ENCODE measurements at places on chromosomes 12 and 14.
A peak's percentile ranks its signal among the peaks of the same experiment; 100 is the strongest.

- no peak for DNase-seq
Measured at GRCh38 chr12:65208125-65208524, 38.7 kb downstream of the LEMD3 start.

DNA sequence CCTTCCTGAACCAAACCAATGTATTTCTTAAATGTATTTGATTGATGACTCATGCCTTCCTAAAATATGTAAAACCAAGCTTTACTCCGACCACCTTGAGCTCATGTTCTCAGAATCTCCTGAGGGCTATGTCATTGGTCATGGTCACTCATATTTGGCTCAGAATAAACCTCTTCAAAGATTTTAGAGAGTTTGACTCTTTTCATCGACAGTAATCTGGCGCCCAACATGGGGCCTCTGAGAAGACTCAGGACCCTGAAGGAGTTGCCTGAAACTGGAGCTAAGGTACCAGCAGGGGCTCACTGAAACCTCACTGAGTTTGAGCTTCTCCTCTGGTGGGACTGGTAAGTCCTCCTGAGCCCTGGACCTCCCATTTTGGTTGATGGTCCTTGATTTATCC, 17.2 kb upstream of the PSMC1 start:
- peak; percentile 15 for DNase-seq

GRCh38 chr14:87185961-87186560, 806.9 kb downstream of the GALC start:
- no peak for DNase-seq

GRCh38 chr14:50797250-50798047, 33.5 kb downstream of the NIN start:
- DNase-seq = no peak

- no peak for DNase-seq
Measured at GRCh38 chr12:47065546-47065945, 13.9 kb upstream of the PCED1B start.

GRCh38 chr12:53974084-53975063, at the start of gene HOTAIR:
TSS of gene HOTAIR (minus strand) at chr12:53974954.
- DNase-seq = no peak

- no peak for DNase-seq
Measured at GRCh38 chr12:92492291-92492690, 210.5 kb upstream of the PLEKHG7 start.

DNA sequence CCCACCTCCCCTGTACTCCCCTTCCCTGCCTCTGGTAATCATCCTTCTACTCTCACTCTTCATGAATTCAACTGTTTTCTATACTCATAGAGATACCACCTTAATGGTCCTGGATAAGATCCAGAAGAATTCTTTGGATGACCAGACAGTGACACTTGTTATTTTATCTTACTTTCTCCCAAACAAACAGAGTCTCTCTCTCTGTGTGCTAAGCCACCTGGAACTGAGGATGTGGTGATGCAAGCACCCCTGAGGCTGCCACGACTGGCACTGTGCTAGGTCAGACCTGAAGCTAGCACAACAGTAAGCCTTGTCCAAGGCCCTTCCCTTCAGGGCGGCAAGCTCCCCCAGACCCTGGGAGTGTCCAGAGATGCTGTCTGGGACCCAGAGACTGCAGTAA, 250.2 kb downstream of the C12orf50 start:
- peak; percentile 82 for DNase-seq

DNA sequence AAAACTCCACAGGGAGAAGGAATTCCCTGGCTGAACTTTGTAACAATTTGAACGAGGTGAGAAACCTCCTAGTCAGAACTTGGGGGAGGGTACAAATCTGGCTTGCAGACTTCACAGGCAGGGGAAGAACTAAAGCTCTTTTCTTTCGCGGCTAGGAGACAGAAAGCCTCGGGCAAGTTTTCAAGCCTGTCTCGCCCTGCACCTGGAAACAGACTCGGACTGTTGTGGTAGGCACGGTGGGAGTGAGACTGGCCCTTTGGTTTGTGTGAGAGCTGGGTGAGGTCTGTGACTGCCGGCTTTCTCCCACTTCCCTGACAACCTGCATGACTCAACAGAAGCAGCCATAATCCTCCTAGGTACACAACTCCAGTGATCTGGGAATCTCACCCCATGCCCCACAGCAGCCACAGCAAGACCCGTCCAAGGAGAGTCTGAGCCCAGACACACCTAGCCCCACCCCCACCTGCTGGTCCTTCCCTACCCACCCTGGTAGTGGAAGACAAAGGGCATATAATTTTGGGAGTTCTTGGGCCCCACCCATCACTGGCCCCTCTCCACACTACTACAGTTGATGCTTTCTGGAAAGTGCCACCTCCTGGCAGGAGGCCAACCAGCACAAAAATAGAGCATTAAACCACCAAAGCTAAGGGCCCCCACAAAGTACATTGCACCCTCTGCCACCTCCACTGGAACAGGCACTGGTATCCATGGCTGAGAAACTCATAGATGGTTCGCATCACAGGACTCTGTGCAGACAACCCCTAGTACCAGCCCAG, 102.7 kb upstream of the ST8SIA1 start:
- DNase-seq = peak; percentile 17

GRCh38 chr12:52238916-52239646, 6.0 kb downstream of the KRT7 start:
- no peak for DNase-seq

DNA sequence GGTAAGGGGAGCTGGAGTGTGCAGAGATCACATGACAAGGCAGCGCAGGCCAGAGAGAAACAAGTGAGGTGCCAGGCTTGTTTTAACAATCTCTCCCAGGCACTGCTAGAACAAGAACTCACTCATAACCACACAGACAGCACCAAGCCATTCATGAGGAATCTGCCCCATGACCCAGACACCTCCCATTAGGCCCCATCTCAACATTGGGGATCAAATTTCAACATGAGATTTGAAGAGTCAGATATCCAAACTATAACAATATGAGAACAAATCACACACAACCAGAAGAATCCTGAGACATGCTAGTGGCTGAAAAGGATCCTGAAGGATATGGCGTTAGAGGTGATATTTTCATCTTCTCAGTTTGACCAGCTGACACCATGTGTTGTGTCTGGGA, 21.9 kb downstream of the OR6J1 start:
- DNase-seq = peak; percentile 89

DNA sequence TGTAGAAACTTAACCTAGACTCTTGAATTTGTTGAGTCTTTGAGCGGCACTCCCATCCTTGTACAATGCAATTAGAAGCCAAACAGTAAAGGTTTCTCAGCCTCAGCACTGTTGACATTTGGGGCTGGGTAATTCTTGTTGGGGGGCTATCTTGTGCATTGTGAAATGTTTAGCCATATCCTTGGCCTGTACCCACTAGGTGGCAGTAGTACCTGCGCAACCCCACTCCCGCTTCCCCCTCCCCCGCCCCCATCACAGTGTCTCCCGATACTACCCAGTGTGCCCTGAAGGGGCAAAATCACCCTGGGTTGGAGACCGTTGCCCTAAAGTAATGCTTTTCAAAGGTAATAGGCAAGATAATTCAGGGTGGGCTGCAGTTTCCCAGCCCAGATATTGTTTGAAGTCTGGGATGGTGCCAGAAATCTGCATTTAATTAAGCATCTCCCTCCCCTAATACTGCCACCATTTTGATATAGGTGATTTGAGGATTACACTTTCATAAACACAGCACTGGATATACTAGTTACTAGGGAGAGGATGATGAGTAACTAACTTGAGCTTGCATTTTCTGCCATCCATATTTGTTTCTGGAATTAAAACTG, 1.8 kb downstream of the COX6A1 start:
- peak; percentile 69 for DNase-seq

DNA sequence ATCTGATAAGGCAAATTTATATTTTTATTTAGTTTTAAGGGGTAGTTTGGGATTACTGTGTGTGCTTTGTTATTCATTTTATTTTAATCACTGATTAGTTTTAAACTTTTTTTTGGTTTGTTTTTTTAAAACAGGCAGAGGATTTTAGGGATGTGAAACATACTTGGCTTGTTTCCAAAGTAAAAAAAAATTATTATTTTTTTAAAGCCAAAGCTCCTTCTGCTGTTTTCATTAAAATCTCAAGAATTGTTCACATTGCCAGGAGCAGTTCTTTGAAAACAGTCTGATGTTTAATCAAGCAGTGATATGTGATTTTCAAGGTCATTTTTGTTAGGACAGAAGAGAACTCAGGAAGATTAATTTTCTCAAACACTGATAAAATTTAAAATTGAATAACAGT, 11.2 kb downstream of the TTC8 start:
- peak; percentile 56 for DNase-seq

GRCh38 chr12:69108037-69108436, 131.3 kb upstream of the CPSF6 start:
- DNase-seq = peak; percentile 88

- DNase-seq = no peak
Measured at GRCh38 chr14:103734081-103734888, 18.7 kb downstream of the ZFYVE21 start.

DNA sequence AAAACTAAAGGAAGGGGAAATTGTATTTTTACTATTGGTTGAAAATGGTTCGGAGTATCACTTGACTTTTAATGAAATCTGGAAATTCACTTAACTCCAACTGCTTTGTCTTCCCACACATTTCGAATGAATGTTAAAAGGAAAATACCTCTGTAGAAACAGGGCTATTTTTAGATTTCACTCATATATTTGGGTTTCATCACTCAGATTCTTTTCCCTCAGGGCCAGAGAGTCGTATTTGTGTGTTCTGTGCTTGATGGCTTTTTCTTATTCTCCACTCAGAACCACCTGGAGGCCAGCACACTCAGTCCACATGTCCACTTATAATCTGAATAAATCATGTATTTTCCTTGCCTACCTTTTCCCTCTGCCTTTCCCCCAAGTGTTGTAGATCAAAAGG, 40.0 kb downstream of the DAAM1 start:
- peak; percentile 63 for DNase-seq

DNA sequence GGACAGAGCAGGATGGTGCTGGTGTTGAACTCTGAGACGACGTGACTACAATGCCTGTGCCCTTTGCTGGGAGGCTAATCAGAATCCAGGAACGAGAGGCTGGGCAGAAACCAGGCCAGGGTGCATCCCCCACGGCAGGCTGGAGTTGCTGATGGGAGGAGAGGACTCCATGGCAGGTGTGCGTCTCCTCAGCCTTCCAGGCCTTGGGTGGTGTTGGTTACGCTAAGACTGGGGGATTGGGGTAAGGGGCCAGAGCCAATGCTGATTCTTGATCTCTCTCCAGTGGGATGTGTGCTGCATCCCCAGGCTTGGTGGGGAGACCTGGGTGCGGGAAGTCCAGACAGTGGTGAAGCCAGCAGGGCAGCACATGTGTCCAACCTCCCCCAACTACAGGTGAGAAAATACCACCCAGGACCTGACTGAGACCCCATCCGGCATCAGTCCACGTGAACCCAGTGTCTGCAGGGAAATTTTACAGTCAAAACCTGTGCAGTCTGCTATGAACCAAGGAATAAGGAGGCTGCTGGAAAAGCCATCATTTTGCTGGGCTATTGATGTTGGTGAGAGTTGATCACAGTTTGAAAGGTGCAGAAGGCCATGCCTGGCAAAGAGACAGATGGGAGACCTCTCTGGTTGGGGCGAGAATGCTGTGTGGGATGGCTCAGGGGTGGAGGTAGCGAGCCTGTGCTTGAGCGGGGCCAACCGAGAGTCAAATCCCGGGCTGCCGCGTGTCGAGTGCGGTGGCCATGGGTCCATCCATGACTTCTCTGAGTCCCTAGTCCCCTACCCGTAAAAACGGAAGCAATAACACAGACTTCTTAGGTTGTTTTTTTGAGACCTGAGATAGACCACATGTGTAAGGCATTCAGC, 89.8 kb downstream of the NTF3 start:
- no peak for DNase-seq

DNA sequence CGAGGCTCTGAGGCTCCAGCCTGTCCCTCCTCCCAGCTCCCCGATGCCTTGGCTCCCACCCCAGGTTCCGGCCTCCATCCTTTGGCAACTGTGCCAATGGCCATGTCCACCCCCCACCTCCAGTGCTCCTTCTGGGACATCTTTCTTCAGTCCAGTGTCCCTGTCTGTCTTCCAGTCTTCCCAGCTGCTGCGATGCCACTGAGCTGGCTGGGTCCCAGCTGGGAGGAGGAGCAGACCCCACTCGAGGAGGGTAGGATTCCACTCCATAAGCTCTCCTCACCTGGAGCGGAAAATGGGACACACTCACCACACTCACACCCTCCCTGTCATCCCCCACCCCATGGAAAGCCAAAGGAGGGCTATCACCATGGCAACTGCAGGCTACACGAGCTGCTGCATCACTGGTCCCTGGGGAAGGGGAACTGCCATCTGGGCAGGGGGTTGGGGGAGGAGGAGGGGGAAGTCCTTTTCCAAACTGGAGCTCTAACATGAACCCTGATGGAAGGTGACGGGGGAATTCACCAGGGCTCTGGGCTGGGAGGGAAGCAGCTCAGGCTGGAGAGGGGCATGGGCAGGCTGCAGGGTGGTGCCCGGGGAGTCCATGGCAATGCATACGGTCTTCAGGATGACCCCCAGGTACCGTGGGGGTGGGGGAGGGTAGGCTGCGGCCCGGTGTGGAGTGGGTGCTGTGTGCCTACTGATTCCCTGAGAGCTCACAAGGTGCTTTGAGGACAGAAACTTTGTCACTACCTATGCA, 94.3 kb downstream of the LRRC74A start:
- DNase-seq = no peak

DNA sequence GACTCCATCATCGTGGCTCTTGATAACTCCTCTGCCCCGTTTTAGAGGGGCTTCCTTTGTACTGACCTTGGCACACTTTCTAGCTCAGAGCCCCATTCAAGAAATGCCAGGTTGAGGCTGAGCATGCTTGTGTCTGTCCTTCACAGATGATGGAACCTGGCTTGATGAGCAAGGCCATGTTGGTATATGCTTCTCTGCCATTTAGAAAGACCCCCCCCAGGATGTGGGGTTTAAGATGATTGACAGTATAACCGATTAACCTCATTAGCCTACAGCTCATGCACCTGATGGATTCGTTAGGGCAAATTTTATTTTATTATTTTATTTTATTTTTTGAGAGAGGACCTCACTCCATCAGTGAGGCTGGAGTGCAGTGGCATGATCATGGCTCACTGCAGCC, 21.0 kb downstream of the BATF start:
- DNase-seq = no peak

DNA sequence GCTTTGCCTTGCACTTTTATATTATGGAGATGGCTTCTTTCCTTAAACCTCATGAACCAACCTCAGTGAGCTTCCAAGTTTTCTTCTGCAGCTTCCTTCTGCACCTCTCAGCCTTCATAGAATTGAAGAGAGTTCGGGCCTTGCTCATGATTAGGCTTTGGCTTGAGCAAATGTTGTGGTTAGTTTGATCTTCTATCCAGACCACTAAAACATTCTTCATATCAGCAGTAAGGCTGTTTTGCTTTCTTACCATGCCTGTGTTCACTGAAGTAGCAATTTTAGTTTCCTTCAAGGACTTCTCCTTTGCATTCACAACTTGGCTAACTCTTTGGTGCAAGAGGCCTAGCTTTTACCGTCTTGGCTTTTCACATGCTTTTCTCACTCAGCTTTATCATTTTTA, 125.4 kb downstream of the SNAPC1 start:
- peak; percentile 4 for DNase-seq

GRCh38 chr12:112905451-112906089, 1.2 kb upstream of the OAS1 start:
- DNase-seq = no peak

GRCh38 chr14:74085828-74086227, 1.1 kb downstream of the LIN52 start:
- no peak for DNase-seq

All from choroid plexus epithelial cell (primary cell).